Thoracic aorta (tissue), 2 donors: ENCODE measurements at places on chromosomes 16 and 17.

DNA sequence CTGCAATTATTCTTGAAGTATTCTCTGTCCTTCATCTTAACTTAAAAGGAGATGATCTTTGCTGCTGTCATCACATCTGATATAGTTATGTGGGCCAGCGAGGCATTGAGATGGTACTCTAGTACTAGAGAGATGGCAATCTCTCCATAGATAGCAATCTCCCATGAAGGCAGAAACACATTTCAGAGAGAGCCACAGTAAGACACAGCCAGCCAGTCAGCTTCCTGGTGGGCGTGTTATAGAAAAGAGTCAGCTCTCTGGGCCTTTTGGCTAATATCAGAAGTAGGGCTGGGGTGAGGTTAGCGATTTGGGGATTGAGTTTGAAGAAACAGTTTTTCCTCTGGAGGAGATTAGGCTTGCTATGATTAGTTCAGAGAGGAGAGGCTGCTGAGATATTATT lies 22.6 kb upstream of the EFCAB13 start:
- no peak for DNase-seq

DNA sequence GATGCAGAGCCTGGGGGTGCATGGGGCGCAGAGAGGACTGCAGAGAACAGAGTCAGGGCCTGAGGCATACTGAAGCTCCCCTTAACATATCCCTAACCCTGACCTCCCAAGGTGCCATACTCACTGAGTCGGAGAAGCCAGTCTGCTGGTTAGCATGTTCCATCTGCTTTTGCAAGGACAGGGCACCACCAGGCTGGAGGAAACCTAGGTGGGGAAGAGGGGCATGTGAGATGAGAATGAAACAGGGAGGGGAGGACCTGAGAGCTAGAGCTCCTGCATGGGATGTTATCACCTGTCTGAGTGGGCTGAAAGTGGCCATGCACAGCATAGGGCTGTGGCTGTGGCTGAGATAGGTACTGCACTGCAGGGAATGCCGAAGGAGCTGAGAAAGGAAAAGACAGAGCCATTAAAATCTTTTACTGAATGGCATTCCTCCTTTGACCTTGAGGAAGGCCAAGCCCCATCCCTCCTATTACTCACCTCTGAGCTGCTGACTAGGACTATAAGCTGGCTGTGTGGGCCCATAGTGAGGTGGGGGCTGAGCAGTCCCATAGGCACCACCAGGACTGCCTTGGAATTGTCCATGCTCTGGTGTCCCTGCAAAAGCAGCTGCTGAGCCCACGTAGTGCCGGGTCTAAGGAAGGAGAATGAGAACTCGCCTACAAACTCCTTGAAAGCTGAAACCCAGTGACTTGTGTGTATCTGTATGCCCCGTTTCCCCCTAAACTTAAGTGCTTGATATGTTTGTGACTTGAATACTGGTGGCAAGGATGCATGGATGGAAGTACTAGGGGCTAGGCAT lies 1.9 kb downstream of the GPS2 start:
- DNase-seq = no peak

DNA sequence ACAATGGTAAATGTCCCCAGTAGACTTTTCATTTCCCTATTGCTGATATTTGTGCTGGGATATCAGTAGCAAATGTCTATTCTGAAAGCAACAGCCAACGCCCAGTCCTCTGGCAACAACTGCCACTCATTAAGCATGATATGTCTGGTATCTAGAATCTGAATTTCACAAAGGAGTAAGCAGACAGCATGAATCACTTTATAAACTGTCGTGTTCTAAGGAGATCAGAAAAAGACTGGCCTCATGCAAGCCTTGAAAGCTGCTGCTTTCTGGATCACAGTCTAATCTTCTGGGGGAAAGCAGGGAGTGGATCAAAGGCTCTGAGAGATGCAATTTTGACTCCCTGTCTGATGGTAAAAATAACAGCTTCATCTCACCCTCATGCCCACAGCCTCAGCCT lies 153.1 kb upstream of the NOG start:
- no peak for DNase-seq

- no peak for DNase-seq
Measured at GRCh38 chr17:146983-147761, 9.8 kb downstream of the SCGB1C2 start.
